ENCODE measurements at places on chromosomes 7 and 10.

DNA sequence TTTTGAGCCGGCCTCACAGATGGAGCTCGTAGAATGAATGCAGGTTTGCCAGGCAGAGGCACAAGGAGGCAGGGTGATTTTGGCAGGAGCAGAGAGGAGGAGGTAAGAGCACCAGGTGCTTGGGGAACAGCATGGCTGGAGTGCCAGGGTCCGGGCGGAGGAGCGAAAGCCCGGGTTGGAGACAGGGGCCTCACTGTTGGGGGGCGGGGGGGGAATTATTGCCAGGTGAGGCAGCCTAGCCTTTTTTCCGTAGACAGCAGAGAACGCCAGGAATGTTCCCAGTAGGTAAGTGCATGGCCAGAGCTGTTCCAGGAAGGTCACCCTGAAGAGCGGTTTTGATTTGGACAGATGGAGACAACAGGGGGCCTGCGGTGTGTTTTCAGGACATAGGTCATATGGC is 9.5 kb downstream of the SRRM3 start:
- DNase-seq: no peak

- DNase-seq: no peak
Measured at GRCh38 chr7:15439853-15440252, 122.0 kb downstream of the AGMO start.

DNA sequence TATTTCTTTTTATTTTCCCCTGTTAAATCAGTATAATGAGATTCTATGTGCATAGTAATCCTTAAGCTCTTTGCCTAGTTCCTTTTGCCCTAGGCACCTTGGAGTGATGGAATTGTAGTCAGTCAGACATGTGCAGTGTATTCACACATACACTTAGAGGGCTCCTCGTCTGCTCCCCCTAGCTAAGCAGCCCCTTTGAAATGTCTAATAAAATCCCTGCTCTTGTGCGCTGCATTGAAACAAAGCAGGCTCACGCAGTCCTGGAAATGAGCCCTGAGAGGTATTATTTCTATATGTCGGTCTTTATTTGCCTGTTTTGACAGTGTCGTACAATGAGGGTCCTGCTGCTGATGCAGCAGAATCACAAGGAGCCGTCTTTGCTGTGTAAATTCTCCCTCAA is 258.7 kb downstream of the AUTS2 start:
- DNase-seq: peak; percentile 44

- no peak for DNase-seq
Measured at GRCh38 chr7:81839708-81840369, 70.0 kb upstream of the HGF start.

DNA sequence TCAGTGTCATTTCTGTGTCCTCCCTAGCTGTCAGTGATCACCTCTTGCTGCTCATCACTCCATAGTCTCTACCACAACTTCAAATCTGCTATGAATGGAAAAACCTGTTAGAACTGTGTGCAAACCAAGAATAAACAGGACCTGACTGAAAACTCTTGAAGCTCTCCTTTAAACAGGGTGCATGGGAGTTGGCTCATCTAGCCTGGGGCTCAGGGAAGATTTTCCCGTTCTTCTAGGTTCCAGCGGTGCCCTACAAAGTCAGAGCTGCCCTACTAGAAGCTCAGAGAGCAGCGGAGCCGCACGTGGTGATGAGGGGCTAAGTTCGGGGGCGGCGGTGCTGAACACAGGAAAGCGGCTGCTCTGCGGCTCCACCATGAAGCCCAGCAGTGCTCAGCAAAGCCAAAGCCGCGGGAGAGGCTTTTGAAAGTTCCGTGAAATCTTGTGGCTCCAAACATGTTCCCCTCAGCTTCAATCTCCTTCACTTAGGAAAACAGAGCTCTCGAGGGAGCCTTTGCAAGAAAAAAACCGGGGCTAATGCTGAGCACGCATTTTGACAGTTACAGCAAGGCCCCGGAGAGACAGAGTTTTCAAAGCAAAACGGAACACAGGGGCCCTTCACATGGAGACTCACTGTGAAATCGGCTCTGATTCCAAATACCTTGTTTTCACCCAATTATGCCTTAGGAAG is 30.5 kb downstream of the RGS10 start:
- no peak for DNase-seq

DNA sequence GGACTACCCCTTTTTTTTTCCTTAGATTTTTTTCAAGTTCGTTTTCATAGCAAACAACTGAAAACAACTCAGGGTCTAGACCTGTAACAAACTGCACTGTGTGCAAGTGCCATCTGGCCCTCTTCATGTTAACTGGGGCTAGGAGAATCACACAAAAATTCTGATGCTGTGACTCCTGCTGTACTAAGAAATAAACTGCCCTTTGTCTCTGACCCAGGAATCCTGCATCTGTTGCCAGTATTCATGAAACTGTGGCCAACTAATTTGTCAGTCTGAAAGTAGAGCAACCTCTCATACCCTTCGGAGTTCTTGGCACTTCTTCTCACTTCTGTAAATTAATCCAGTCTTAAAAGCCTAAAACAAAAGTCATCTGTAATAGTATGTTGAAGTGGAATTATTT is 218.4 kb upstream of the PCDH15 start:
- peak; percentile 64 for DNase-seq

DNA sequence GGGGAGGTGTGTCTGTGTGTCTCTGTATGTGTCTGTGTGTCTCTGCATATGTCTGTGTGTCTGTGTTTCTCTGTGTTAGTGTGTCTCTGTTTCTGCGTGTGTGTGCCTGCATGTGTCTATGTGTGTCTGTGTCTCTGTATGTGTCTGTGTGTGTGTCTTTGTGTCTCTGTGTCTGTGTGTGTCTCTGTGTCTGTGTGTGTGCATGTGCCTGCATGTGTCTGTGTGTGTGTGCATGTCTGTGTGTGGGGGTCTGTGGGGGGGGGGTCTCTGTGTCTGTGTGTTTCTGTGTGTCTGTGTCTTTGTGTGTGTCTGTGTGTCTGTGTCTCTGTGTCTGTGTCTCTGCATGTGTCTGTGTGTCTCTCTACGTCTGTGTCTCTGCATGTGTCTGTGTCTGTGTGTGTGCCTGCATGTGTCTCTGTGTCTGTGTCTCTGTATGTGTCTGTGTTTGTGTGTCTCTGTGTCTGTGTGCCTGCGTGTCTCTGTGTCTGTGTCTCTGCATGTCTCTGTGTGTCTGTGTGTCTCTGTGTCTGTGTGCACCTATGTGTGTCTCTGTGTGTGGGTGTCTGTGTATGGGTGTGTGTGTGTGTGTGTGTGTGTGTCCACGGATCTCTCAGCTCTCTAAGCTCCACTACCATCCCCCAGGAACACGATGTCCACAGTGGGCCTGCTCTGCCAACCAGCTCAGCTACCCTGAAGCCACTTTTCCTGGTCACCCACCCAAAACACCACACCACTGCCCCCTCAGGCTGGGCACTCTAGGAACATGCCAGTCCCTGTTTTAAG is 41.7 kb downstream of the RASGEF1A start:
- DNase-seq: no peak

DNA sequence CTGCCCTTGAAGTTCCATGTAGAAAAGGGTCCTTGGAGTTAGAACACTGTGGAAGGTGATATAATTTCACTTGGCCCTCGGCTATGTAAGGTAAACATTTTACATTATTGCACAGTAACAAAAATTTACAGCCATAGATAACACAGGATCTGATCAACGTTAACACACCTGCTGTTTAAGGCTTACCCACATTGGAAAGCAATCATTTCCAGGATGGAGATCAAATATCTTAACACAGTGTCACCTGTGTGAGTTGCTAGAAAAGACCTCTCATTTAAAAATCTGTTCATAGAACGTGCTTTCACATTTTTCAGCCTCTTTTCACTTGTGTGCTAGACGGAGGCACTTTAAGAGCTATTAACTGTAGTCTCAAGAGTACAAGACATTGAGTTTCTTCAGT is 1.9 kb downstream of the TMEM229A start:
- DNase-seq: no peak

- DNase-seq: no peak
Measured at GRCh38 chr10:16832351-16833080, 15.3 kb upstream of the RSU1 start.

- DNase-seq: no peak
Measured at GRCh38 chr10:123147635-123148413, at the start of gene HMX2. HMX2 (plus strand) TSS chr10:123148136; CDS start chr10:123148379, 243 bp downstream.

DNA sequence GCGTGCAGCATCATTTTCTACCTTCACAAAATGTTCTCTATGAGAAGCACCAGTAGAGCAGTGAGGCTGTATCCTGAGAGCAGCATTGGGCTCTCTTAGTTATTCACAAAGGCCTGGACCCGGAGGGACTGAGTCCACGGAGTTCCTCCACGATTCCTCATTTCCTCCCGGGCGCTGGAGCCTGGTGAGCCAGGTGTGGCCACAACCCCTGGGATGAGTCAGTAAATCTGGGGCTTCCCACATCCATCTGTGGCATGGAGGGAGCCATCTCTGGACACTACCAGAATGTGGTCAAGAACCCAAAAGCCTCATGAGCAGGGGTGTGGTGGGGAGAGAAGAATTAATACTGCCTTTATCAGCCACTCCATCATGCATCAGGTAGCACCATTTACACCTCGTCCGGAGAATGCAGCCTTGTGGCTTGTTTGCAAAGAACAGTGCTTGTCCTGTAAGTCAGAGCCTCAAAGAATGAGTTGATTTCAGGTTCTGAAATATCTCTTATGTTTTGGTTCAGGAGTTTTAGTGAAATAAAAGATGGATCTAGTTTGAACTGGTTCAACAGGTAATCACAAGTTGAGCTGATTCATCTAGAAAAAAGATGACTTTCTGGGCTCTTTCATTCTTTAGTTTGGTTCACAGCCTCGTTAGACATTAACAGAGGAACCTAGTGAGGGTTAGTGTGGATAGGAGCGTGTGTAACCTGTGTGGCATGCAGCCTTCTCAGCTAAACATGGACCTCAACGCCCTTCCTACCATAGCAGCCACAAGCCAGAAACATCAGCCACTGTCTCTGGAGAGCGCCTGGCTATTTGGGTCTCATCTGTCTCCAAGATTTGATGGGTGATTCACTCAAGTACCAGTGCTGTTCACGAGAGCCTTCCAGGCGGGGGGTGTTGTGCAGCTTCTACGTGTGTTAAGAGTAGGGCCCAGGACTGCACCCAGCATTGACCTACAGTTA is 95.2 kb downstream of the WDR37 start:
- no peak for DNase-seq

DNA sequence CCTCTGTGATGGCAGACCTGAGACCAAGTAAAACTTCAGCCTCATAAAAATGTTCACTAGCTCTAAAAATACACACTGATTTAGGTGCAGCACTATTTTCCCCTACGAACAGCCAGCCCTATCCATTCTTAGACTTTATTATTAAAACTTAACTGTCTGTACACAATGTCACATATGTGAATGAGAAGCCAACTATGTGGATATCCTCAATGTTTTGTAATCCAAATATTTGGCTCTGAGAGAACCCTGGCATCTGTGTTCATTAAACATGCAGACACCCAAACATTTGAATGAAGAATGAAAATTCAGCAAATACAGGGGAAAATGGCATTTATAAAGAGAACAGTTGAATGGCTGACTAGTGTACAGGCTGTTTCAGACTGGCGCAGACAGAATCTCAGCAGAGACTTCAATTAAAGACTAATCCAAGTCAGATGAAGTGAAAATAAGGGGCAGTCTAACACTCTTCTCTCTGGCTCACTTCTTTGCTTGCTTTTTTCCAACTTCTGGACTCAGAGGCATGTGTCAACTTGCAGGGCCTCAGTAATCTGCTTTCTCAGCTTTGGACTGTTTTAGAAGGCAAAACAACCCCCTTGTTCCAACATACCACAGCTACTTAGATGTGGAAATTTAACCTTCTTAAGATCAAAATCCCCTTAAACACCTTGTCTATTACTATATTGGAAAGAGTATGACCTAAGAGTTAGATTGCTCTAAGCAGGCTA is 47.4 kb upstream of the FAM180A start:
- DNase-seq: no peak

- no peak for DNase-seq
Measured at GRCh38 chr10:30169342-30169741, 110.0 kb upstream of the JCAD start.

GRCh38 chr7:120475994-120476393 is 203.0 kb downstream of the KCND2 start:
- DNase-seq: no peak

- no peak for DNase-seq
Measured at GRCh38 chr7:94174956-94175355, 170.8 kb upstream of the BET1 start.

- no peak for DNase-seq
Measured at GRCh38 chr7:17307000-17307399, 8.5 kb downstream of the AHR start.

- no peak for DNase-seq
Measured at GRCh38 chr10:50951365-50951764, 65.9 kb upstream of the A1CF start.

DNA sequence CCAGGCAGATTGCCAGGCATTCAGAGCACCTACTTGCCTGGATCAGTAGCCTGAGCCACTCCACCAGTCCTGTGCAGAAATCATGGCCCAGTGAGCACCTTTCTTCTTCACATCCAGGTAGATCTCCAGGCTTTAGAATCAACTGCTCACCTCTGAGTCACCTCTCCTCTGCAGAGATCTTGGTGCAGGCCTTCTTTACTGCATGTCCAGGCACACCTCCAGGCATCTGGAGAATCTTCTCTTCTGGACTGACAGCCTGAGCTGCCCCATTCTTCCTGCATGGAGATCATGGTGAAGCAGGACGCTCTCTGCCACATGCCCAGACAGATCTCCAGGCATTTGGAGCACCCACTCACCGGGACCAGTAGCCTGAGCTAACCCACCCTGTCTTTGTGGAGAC is 894.5 kb upstream of the MBL2 start:
- no peak for DNase-seq

- DNase-seq: no peak
Measured at GRCh38 chr10:72086466-72087391, 1.6 kb downstream of the SPOCK2 start.

GRCh38 chr10:107542607-107543006 is 378.1 kb upstream of the SORCS1 start:
- no peak for DNase-seq

DNA sequence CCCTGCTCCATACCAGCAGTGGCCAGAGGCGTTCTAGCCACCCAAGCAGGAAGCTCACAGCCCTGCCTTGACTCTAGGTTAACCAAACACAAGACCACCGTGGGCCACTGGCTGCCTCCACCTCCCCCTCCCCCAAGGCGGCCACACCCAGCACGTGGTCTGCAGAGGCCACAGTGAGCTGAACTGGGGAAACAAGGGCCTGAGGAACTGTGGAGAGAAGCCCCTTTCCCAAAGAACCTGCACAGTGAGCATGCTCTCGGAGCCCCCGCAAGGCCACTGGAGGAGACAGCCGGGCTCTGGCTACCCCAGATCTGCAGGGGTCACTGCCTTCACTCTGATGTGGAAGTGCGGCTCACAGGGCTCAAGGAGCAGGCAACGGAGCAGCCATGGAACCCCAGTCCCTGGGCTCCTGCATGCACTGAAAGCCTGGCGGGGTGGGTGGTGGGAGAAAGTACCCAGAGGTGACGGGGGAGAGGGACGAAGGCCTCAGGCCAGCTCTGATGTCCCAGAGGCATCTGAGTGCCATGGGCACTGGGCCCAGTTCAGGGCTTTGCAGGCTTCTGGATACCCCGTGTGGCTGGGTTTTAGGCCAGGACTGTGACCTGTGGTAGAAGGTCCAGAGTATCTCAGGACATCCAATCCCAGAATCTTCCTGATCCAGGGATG is 189.2 kb downstream of the EBF3 start:
- DNase-seq: no peak

- DNase-seq: no peak
Measured at GRCh38 chr10:118163217-118163616, 116.5 kb upstream of the RAB11FIP2 start.
